ENCODE measurements at places on chromosomes 4 and X. TPM values are rescaled to one million over a fixed set of nuclear protein-coding genes. Genes with fewer than 3 reads are reported as not detected.

Gene CT45A5
- not detected for total RNA-seq

GRCh38 chrX:31397119-31397518, 325.3 kb upstream of the FTHL17 start:
- no peak for DNase-seq

DNA sequence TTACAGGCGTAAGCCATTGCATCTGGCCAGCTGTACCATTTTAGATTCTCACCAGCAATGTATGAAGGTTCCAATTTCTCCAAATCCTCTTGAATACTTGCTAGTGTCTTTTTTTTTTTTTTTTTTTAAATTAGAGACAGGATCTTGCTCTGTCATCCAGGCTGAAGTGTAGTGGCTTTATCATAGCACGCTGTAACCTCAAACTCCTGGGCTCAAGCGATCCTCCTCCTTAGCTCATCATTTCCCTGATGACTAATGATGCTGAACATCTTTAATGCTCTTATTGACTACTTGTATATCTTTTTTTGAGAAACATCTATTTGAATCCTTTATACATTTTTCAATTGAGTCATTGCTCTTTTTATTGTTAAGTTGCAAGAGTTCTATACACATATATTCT, 40.3 kb downstream of the HDAC8 start:
- no peak for DNase-seq

GRCh38 chrX:9622128-9622527, 143.5 kb downstream of the GPR143 start:
- DNase-seq: no peak

GRCh38 chr4:39937683-39938268, 39.9 kb downstream of the PDS5A start:
- no peak for DNase-seq

DNA sequence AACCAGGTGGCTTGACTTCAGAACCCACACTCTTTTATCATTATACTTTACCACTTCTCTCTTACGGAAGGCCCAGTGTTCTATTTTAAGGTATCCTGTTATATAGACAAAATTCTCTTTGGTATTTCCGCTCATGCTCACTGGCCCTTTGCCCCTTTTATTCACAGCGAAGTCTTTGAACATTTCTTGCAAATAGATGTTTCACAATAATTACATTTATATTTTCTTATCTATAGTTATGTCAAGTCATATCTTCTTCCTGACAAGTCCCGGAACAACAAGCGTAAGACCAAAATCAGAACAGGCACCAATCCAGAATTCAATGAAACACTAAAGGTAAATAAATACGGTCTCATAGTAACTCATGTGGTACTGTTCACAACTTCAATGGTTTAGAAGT, 102.0 kb downstream of the SYTL5 start:
- no peak for DNase-seq

DNA sequence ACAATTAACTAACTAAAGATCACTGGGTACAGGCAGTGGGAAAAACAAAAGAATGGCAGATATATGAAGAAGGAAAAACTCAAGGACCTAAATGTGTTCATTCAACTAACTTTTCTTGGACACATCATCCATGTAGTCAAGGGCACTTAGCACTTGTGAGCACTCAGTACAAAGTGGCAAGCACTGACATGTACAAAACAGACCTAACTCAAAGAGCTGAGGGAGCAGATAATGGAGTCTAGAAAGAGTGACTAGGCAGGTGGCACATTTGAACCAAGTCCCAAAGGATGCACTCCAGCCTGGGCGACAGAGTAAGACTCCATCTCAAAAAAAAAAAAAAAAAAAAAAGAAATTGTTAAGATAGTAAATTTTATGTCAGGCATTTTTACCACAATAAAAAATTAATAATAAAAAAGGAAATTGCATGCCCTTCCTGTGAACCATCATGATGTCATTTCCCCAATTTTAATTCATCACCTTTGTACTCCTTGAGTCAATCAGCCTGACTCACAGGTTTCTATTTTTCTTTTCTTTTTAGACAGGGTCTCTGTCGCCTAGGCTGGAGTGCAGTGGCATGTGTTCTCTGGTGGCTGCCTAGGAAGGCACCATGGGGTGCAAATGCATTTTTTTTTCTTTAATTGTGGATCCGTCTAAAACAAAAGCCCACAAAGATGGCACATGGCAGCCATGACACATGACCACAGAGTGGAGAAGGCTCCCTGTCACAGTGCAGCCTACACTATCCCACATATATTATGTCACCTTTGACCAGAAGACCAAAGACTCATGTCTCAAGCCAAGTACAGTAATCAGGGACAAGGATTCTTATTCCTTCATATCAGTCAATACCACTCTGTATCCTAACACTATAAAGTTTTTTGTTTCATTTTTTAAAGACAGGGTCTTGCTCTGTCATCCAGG, 91.9 kb downstream of the CHST7 start:
- no peak for DNase-seq

Gene DCTD
- 39.2 TPM for total RNA-seq
